ENCODE measurements at places on chromosomes 11 and 22.

DNA sequence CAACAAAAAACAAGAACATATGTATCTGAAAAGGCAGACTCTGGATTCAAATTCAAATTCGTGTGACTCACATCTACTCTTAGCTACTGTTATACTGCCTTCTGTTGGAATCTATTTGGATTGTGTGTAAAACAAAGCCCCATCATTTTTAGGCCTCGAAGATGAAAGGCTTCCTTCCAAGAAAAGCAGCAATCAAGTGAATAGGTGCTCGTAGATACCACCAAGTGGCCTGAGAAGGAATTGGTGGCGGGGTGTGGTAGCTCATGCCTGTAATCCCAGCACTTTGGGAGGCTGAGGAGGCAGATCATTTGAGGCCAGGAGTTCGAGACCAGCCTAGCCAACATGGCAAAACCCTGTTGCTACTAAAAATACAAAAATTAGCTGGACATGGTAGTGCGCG, 4.2 kb downstream of the GRAMD1B start:
- DNase-seq: peak; percentile 30

DNA sequence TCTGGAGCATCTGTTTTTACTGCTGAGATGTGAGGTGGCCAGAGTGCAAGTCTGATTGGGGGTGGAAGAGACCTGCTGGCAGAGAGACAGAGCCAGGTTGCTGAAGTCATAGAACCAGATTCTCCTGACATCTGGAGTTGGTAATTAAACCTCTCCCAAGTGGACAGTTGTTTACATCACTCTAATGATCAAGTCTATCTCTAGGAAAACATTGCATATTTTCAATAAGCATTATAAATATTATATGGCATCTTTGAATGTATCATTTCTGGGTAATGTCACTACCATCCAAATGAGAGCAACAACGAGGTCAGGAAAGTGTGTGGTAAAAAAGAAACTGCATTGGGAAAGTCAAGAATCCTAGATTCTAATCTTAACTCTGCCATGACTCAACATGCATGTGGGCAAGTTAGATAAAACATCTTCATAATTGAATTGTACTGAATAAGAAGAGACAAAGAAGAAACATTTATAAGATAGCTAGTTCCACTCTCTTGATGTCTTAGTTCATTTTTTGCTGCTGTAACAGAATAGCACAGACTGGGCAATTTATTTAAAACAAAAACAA, 351.2 kb upstream of the API5 start:
- no peak for DNase-seq

- no peak for DNase-seq
Observed at GRCh38 chr11:85784480-85785265, 26.3 kb downstream of the SYTL2 start.

- DNase-seq: peak; percentile 73
Observed at GRCh38 chr11:33723238-33723881, 12.9 kb downstream of the CD59 start.

- no peak for DNase-seq
Observed at GRCh38 chr22:45888221-45889092, 88.5 kb downstream of the WNT7B start.

GRCh38 chr22:20985720-20986119, 3.6 kb downstream of the LZTR1 start:
- DNase-seq: no peak

- peak; percentile 6 for DNase-seq
Observed at GRCh38 chr11:112004389-112004788, 20.8 kb upstream of the DLAT start.

DNA sequence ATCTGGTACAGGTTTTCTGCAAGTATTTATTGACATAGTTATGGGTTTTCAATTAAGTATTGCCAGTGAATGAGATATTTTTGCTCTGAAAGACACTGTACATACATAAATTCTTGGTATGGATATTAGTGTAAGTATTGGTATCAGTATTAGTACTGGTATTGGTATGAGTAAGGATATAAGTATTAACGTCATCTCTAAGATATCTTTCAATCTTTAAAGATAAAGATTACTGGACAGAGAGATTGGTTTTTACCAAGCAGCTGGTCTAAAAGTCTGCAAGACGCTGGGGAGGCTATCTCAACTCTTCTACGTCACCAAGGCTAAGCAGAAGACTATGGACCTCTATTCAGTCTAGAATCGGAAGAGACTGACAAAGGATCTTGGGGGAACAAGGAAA, 234.5 kb downstream of the NXPE2 start:
- no peak for DNase-seq

DNA sequence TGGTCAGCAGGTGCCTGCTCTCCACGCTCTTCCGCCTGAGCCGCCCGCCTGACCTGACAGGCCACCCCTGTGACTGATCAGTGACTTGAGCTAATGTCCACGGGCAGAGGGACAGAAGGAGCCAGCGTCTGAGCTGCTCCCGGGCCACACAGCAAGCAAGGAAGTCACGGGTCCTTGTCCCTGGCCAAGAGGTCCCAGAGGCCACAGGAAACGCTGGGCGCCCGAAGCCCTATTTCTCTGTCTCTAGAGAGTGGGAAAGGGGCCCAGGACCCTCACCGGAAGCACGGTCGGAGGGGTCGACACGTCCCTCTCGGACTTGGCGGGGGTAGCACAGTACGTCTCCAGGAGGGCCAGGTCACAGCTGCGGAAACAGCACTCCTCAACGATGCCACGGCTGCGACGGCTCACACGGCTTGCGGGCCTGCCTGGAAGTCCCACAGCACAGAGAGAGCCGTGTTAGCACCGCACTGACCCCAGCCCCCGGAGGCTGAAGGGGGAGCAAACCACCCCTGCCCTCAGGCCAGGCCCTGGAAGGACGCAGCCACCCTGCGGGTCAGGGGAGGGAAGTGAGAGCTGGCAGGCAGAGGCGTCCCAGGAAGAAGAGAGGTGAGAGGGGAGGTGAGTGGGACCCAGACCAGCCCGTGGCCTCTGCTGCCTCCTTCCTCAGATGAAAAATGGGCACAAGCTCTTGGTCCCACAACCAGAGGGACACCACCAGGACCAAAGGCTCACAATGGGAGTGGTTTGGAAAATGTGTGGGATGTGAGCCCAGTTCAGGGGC, 5.8 kb downstream of the IGF2 start:
- DNase-seq: no peak

DNA sequence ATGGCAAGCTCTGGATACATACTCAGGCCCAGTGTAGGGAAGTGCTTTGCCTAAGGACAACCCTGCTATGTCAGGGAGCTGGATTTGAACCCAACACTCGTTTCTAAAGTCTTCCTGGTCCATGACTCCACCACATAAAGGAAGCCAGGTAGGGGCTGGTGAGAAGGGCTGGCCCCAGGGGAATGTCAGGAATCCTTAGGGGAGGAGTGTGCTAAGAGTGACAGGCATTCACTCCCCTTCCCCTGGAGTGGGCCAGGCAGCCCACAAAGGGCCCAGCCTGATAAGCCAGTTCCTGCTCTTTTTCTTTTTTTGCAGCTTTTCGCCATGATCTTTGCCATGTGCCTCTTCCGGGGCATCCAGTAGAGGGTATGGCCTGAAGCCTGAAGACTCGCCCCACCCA, 21.9 kb downstream of the TP53I11 start:
- no peak for DNase-seq

GRCh38 chr11:35540526-35540925, 15.1 kb upstream of the PAMR1 start:
- no peak for DNase-seq

GRCh38 chr11:36376888-36377758, 81.0 kb downstream of the PRR5L start:
- peak; percentile 86 for DNase-seq

- DNase-seq: no peak
Observed at GRCh38 chr11:2698386-2699184, 1.2 kb downstream of the KCNQ1OT1 start.

DNA sequence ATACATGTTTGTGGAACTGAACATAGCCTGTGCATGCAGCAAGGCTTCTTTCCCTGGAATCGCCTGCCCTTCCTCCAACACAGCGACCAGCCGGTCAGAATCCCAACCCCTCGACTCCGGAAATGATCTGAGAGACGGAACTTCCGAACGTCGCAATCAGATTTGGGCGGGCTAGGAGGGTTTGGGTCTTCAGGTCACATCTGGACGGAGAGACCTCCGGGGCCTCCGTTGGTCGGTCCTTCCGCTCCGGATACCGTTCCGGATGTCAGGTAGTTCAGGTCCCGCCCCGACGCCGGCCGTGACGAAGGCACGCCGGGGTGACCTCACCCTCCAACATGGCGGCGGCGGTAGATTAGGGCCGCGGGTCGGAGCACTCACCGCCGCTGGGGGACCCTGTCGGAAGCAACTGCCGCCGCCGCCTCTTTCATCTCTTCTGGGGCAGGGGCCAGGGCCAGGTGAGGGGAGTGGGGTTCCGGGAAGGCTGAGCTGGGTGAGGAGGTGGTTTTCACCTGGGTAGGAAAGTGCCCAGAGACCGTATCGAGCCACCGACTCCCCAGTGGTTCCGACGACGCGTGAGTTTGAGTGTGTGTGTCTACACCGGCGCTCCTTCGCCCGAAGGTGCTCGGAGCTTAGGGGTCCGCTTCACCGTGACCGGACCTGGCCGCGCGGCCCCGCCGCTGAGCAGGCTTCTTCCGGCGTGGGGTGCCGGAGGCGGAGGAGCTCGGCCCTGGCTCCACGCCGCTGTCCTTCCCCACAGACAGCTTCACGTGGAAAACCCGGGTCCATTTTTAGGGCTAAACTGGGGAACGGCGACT, at the start of gene BCL2L13:
Gene BCL2L13, plus strand, starts transcription at position 326 of the 815 bp plus-strand sequence. CDS start 16,955 bp downstream, outside the sequence.
- DNase-seq: peak; percentile 95

DNA sequence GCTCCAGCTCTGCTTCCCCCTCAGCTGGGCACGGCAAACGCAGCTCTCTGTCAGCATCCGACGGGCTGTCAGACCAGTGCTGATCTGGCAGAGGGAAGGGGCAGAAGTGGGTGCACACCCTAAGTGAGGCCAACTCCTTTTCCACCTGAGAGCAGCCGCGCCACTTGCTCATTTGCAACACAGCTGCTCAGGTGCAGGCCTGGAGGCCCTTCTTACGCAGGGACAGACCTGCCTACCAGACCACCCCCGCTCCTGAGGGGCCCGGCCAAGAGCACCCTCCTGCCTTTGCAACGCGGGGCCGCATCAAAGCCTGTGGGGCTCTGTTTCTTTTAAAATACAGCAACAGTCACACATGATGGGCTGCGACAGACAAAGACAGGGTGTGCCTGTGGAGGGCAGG, 47.8 kb upstream of the BID start:
- DNase-seq: no peak

- DNase-seq: no peak
Observed at GRCh38 chr22:28369854-28370253, 309.8 kb downstream of the TTC28 start.

DNA sequence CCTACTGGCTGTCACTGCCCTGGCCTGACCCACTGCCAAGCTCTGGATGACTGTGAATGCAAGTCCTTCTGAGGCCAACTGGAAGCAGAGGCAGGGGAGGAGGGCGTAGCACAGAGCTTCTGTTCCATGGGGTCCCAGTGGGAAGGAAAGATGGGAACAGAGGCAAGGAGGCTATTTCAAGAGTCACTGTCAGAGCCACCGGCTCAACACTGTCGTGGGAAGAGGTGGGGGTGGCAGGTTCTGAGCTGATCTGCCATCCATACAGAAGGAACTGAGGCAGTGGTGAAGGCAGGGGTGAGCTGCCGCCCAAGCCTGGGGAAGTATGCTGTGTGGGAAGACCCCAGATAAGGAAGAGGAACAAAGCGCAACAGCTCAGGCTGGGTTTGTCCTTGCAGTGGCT, 54.7 kb downstream of the SGSM3 start:
- DNase-seq: no peak

DNA sequence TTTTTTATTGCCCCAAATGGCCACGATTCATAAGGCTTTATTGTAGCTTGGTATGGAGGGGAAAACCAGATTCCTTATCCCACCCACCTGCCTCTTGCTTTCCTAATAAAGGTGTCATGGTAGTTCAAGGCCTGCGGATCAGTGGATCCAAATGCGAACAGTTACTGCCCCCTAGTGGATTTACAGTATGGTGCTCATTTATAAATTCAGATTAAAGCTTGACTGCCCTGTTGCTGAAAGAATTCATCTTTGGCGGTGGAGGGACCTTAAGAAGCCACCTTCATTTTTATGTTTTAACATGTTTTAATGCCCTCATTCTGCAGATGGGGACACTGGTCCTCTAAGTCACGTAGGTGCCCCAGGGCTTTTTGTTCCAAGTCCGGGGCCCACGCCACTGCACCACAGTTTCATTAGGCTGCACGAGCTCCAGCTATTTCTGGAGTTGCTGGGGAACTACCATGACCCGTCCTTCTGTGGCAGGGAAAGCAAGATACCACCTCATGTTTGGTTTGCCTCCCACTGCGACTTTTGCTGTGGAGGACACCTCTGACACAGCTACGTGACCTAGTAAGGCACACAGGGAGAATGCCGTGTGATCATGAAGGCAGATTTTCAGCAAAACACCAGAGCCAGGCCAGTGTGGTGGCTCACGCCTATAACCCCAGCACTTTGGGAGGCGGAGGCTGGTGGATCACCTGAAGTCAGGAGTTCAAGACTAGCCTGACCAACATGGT, 15.6 kb upstream of the INCENP start:
- peak; percentile 70 for DNase-seq

- no peak for DNase-seq
Observed at GRCh38 chr11:10898003-10898762, 40.3 kb upstream of the ZBED5 start.

GRCh38 chr22:20952544-20953341, 14.3 kb upstream of the AIFM3 start:
- DNase-seq: no peak

- DNase-seq: no peak
Observed at GRCh38 chr11:121659811-121660210, 207.0 kb upstream of the SORL1-AS1 start.

- DNase-seq: no peak
Observed at GRCh38 chr11:11294551-11294855, 58.5 kb downstream of the CSNK2A3 start.

GRCh38 chr11:111376181-111376871, 2.7 kb downstream of the POU2AF1 start:
- no peak for DNase-seq

DNA sequence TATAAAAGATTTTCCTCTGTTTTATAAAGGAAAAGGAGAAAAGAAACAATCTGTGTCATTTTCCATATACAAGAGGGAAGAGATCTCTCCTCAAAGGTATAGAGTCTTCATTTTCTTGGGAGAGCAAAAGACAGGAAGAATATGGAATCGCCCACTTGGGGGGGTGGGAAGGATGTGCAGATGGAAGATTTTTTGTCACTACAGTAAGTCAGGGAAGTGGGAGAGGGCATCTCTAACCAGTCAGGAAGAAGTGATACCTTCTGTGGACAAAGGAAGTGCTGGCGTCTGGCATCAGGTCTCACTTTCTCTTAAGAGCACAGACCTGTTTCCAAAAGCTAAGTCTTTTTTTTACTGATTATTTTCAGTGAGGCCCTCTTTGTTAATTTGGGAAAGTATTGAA, 1.4 kb downstream of the PRR14L start:
- DNase-seq: no peak

- DNase-seq: no peak
Observed at GRCh38 chr11:33804471-33804870, 30.2 kb upstream of the FBXO3 start.

Data from GM03348 (cell line).